Activated naive CD8-positive, alpha-beta T cell treated with anti-CD3 and anti-CD28 coated beads, Interleukin-2, amount 10 ng/mL, durations not matched to agents 7 days and 5 days (primary cell): ENCODE measurements at places on chromosomes 5 and 9. TPM values are rescaled to one million over a fixed set of nuclear protein-coding genes. Genes with fewer than 3 reads are reported as not detected.
A peak's percentile ranks its signal among the peaks of the same experiment; 100 is the strongest.

DNA sequence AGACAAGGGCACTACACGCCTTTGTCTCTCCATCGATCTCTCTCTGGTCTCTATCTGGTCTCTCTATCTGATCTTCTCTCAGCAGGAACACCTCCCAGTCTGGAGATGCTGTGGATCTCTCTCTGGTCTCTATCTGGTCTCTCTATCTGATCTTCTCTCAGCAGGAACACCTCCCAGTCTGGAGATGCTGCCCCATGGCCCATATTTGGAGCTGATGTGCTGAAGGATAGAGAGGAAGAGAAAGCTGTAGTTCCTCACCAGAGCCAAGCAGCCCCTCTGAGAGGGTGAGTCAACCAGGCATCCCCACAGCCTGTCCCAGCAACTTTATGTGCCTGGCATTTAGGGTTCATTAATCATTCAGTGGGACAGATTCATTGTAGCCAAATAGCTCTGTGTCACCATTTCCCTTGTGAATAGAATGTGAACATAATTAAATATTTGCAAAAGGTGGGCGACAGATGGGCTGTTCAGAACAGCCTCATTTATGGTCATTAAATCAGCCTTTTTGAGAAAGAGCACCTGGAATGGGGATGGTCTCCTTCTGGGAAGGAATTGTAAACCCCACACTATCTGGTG, 189.3 kb upstream of the MAST4 start:
- DNase-seq, result no peak

The PCDHGA7 gene
- total RNA-seq, result 0.28 TPM

The RELL2 gene
- 31.4 TPM for total RNA-seq

The TSSK1B gene
- not detected for total RNA-seq

DNA sequence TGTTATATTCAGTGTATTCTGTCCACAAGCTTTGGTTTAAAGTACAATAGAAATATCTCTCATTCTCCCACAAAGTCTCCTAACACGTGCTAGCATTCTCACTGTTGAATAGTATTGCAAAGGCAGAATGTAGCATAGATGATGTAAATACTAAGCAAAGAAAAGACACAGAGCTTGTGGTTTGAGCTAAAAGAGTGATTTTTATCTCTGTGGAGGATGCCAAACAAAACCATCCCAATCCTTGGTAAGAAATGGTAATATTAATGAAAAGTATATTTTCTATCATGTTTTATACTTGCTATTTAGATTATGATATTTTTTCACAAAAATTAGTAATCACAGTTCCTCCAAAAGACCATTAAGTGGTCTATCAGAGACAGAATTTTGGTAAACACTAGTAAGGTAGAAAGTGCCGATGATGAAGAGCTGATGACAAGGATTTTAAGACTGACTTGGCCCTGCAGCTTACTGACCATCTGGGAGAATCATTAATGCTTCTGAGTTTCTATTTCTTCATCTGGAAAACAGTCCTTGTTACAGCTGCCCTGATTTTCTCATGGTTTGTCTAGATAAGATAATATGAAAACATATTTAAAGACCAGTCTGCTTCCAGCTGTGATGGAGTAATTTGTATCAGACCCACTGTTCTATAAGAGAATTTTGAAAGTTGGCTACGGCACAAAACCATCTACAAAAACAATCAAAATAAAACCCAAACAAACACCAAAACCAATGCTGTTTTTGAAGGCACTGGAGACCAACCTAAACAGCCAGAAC, 510.2 kb downstream of the SPATA31D1 start:
- no peak for DNase-seq

- DNase-seq, result no peak
Observed at GRCh38 chr5:153623751-153624450, 133.4 kb downstream of the GRIA1 start.

The SLC36A2 gene
- total RNA-seq, result not detected

GRCh38 chr9:134636149-134636507, 5.5 kb upstream of the COL5A1 start:
- DNase-seq, result no peak

The SLC45A2 gene
- total RNA-seq, result not detected

DNA sequence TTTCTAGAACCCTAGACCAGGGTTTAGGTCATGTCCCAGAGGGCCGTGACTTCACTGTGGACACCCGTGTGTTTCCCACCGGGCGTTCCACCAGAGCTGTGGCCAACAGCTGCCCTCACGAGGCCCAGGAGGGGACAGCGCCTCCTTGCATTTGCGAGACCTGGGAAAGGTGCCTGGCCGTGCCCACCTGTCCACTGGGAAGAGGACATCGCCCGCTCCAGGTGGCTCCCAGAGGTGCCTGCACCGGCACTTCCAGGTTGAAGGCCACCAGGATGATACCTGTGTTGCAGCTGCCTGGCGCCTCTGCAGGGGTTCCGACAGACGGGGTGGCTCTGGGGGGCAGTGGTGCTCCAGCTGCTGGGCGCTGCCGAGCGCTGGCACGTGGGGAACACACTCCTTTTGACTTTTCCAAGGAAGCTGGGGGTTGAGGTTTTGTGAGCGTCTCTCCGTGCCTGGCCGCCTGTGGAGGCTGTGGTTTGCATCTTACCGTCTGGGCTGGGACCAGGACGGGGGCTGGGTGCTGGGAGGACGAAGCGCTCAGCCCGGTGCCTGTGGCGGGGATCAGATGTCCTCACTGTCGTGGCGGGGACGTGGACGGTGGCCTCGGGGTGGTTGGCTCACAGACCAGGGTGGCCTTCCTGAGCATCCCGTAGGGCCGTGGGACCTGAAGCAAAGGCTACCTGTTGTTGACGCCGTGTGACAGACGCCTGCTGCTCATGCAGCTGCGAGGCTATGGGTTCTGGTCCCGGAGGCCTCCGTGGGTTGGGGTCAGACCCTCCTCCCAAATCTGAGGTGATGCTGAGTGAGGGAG, 19.2 kb downstream of the NKD2 start:
- DNase-seq, result no peak

GRCh38 chr9:91740701-91741100, 209.3 kb downstream of the ROR2 start:
- no peak for DNase-seq

The CENPK gene
- total RNA-seq, result 90.7 TPM

The LECT2 gene
- not detected for total RNA-seq

- no peak for DNase-seq
Observed at GRCh38 chr9:105639936-105640335, 22.3 kb upstream of the TAL2 start.

The ATP10B gene
- not detected for total RNA-seq

GRCh38 chr5:55350754-55351153, 43.0 kb downstream of the MTREX start:
- no peak for DNase-seq

DNA sequence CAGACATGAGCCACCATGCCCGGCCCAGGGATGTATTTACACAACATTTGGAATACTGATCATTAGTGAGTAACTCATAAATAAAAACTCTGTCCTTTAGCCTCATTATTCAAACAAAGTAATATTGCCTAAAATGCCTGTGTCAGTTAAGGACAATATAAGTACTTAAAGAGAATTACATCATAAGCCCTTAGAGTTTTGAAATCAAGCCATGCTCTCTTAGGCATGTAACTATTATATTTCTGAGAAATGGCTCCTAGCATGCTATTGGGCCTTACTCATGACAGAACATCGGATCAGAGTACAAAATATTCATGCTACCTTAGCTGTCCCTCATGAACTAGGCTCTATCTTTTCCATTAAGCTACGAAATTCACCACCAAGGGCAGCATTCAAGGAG, 309.3 kb downstream of the CHSY3 start:
- DNase-seq, result no peak

DNA sequence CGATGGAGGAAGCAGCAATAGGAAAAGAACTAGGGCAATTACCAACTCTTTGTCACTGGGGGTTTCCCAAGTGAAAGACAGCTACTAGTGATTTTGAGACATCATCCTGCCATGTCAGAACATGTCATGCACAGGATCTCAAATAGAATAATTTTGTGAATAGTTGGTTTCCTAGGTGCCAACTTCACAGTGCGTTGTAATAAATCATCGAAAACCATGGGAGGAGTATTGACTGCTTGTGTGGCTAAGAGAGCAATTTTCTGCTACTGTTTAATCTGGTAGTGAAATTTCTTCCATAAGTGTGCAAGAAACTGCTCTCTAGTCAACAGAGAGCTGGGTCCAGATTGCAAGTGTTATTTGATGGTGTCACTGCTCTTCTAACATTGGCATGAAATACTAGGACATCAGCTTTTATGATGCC, 168.6 kb downstream of the NNT start:
- no peak for DNase-seq

- DNase-seq, result no peak
Observed at GRCh38 chr5:178532666-178533065, 57.5 kb downstream of the COL23A1 start.

DNA sequence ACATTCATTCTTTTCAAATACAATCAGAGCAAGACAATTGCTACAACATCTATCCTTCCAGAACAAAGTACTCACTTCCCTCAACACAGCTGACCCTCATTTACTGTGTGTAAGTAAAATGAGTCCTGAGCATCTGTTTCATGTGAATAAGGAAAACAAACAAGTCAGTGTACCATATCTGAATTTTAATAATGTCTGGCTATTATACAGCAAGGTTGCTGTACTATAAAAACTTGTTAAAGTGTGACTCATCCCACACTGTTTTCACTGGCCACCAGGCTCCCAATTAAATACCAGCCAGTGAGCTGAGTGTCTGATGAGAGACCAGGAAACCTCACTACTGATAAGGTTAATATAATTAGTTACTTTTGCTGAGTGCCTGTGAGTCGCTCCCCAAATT, 339.8 kb downstream of the AGTPBP1 start:
- no peak for DNase-seq

DNA sequence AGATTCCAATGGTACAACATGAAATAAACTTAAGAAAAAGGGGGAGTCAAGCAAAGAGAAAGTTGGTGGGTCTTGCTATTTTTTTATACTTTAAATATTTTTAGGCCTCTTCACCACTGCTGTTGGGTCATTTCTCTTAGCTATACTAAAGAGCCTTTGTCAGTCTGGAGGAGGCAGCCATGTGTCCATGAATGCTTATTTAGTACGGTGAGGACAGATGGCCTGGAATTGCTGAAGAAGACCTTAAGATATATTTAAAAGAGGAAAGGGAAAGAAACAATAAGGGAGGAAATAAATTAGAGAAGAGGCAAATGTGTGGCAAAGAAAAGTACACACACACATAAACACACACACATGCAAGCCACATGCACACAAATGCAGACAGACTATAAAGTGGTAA, 560.5 kb upstream of the MEF2C start:
- no peak for DNase-seq

GRCh38 chr9:134875371-134875770, 5.2 kb upstream of the FCN2 start:
- DNase-seq, result no peak

The ADGRD2 gene
- total RNA-seq, result not detected

The PAM gene
- 31.2 TPM for total RNA-seq

DNA sequence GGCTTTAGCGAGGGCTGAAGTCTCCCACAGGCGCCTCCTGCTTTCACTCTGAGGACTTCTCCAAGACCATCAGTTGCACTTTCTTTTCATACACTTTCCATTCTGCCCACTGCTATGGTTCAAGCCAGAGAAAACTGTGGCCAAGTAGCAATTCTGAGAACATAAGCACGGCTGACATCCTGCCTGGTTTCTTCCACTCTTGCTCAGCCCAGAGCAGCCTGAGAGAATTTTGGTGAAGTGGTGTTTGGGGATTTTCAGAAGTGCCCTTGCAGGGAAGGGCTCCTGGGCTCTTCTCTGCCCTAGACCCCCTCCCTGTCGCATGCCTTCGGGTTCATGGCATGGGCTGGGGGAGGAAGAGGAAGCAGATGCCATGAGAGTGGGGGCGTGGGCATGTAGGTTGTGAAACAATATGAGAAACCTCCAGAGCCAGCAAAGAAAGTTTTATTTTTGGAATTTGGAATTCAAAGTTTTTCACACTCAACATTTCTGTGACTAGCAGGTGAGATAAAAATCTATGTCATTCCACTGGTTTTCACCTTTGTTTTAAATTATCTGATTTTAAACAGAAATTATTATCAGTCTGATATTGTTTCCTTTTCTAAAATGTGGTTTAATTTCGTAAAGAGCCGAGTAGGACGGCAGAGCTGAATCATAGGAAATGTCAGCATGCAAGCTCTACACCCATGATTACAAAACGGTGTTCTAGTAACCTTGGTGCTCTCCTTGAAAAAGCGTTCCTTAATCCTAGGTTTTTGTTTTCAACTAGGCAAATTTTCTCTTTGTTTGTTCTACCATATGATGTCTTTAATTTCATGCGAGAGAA, 27.8 kb upstream of the TNFSF8 start:
- DNase-seq, result peak; percentile 54

The WDR38 gene
- not detected for total RNA-seq

The FRMD3 gene
- 1.2 TPM for total RNA-seq

GRCh38 chr5:177087398-177088005, 787 bp downstream of the FGFR4 start:
- DNase-seq, result no peak
